Stimulated activated CD4-positive, alpha-beta T cell treated with anti-CD3 and anti-CD28 coated beads, Interleukin-1b, Interleukin-23, amount 100 ng/mL, for 1 hour (primary cell): ENCODE measurements at places on chromosomes 2 and 18.

DNA sequence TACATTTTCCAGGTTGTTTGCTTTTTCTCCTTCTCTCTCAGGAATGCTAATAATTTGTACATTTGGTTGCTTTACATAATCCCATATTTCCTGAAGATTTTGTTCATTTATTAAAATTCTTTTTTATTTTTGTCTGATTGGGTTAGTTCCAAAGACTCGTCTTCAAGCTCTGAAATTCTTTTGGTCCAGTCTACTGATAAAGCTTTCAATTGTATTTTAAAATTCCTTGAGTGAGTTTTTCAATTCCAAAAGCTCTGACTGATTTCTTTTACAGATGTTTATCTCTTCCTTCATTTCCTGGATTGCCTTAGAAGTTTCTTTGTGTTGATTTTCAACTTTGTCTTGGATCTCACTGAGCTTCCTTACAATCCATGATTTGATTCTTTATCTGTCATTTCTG lies 50.0 kb downstream of the MBOAT2 start:
- DNase-seq, result no peak

DNA sequence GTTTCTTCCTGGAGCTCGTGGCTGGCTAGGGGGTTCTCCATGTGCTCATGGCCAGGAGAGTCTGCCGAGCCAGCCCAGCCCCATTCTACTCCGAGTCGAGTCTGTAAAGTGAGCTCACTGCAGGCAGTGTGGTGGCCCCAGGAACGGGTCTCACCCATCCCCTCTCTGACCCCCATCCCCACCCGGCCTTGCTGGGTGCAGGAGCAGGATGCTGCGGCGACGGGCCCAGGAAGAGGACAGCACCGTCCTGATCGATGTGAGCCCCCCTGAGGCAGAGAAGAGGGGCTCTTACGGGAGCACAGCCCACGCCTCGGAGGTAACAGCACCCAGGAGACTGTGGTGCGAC lies 1.4 kb downstream of the ANO7 start:
- no peak for DNase-seq

GRCh38 chr18:48804856-48805610 lies 145.7 kb downstream of the SMAD7 start:
- no peak for DNase-seq

GRCh38 chr18:34990597-34990996 lies 50.6 kb upstream of the MAPRE2 start:
- DNase-seq, result no peak

DNA sequence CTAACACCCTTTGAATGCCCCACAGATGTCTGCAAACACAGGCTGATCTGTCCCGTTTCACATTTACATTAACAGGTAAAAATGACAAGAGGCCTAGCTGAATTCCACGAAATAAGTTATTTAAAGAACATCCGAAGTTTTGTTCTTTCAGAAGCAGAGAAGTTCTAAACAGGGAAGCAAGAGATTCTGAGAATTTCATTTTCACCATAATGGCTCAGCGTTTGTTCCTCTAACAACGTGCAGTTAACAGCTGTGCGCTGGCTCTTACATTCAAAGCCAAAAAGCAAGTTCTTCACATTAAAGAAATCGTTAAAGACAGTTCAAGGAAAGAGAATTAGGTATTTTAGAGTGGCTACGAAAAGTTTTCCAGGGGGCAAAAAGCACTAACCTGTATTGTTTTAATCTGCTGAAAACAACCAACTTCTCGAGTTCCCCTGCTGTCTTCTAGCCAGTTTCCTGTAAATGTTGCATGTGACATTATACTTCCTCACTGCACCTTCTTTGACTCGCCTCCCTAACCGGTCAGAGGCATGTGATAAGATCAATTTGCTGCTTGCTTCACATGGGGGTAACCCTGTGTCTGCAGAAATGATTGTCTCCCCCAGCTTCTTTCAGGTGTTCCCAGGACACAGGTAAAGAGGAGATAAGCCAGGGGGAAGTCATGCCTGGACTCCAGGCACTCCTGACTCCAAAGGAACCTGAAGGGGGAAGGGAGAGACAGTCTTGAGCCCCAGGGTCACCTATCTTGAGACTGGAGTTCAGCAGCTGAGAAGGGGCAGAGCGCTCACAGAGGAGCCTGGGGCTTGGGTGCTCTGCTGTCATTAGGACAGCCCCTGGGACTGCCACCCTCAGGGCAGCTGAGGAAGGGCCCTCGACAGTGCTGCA lies 36.8 kb upstream of the WIPF1 start:
- no peak for DNase-seq

GRCh38 chr2:203636588-203637470 lies 69.6 kb upstream of the CD28 start:
- DNase-seq, result no peak

DNA sequence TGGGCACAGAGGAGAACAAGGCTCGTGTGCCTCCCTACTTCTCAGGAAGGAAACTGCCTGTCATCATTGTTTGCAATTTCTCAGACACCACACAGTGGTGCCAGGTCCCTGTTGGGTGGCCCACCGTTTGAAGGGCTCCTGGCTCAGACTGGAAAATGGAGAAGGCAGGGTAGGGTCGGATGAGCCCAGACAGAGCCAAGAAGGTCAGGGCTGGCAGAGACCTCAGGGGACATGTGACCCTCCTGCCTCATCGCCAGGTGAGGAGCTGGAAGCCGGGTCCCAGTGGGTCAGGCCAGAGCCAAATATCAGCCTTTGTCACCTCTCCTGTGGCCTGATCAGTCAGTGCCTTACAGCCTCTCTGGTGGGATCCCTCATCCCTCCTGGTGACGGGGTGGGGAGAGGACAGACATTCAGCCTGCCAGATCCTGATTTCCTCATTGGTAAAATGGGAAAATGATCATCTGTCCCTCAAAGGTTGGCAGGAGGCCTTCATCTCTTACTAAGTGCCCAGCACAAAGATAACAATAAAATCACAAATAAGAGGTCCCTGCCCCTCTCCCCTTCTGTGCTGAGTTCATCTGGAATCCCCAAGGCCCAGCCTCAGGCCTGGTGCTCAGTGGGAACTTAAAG lies 117.6 kb downstream of the CAPN13 start:
- no peak for DNase-seq
